ENCODE measurements at places on chromosomes 2 and 18.

DNA sequence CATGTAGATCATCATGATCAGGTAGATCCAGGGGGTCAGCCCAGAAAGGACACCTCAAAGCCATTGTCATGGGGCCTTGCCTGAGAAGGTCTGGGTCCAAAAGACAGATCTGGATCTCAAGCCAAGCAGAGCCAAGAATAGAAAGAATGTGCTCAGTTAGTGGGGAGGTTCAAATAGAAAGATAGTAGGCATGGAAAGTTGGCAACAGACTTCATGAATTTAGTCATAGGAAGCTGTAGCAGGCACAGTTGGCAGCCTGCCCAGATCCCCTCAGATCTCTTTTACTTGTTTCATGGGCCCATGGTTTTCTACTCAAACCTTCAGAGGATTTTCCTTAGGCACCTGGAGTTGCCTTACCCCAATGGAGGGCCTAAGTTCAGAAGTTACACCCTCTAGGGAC, 767.0 kb downstream of the SLC4A3 start:
- DNase-seq, result no peak

DNA sequence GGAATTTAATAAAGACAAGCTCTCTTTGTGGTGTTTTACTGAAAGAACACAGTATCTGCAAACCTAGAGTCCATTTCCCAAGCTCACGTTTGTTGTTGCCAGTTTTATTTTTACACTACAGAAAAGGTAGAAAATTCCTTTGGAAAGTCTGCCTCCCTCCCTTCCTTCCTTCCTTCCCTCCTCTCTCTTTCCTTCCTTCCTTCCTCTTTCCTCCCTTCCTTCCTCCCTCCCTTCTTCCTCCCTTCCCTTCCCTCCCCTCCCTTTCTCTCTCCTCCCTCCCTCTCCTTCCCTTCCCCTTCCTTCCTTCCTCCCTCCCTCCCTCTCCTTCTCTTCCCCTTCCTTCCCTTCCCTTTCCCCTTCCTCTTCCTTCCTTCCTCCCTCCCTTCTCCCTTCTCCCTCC, 136.3 kb upstream of the REV1 start:
- no peak for DNase-seq

DNA sequence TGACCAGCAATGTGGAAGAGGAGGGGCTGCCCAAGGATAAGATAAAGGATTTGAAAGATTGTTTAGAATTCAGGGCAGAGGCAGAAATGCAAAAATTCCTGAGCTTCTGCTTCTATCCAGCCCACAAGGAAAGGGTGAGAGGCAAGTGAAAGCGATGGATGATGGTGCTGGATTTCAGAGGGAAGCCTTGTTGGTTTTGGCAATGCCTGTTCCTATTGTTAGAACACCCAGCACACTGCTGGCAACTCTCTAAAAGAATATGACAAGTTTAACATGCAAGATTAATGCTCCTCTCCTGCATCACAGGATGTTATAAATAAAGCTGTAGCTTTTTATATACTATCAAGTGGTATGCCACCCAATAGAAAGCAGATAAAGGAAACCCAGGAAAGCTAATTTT, 92.6 kb downstream of the ZNF385B start:
- DNase-seq, result no peak

- no peak for DNase-seq
Observed at GRCh38 chr2:219441451-219442255, 7.0 kb downstream of the SPEG start.

GRCh38 chr2:132937629-132938028, 267.6 kb upstream of the LYPD1 start:
- no peak for DNase-seq

DNA sequence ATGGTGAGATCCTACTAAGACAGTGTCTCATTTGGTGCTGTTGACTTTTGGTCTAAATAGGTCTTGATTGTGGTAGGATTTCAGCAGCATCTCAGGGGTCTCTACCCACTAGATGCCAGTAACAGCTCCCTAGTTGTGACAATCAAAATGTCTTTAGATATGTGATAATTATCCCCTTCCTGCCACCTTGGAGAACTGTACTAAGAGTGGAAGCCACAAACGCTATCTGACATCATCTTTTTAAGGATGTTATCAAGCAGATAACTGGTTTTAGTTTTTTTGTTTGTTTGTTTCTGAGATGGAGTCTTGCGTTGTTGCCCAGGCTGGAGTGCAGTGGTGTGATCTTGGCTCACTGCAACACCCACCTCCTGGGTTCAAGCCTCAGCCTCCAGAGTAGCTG, 3.1 kb downstream of the MGAT5 start:
- no peak for DNase-seq

- DNase-seq, result no peak
Observed at GRCh38 chr18:45139478-45139877, 458.8 kb downstream of the SETBP1 start.

GRCh38 chr2:109453371-109453995, 160.3 kb downstream of the SEPTIN10 start:
- no peak for DNase-seq

GRCh38 chr2:198219292-198219691, 414.9 kb downstream of the PLCL1 start:
- DNase-seq, result no peak

- no peak for DNase-seq
Observed at GRCh38 chr18:64103986-64104385, 44.9 kb downstream of the LINC00305 start.

DNA sequence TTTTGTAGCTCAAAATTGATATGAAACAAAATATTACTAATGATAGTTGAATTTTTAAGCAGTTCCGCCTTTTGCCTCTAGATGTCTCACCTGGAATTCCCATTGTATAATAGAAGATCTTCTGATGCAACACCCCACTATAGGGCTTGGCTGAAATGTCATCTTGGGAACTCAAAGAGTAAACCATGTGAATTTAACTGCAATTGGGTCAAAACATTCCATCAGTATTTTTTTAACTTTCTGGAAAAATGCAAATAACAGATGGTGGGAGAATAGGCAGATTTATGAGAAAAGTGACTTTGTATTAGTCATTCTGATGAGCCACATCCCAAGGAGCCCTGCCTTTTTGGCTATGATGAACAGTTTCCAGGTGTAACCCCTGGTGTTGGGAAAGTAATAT, 489.9 kb downstream of the NYAP2 start:
- DNase-seq, result no peak

DNA sequence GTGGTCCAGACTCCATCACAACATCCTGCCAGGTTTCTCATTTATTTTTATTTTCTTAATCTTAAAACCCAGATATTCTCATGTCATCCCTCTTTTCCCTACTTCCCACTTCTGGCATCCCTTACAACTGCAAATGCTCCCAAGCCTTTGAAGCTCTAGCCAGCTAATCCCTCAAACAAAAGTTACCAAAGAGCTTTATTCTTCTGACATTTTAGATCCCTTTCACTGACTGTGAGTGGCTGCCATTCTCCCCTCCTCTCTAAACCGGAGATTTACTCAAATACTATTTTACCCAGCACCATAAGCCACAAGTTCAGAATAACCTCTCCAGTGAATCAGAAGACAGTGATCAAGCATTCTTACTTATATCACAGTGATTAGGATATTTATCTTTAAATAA, 569.0 kb upstream of the SYT4 start:
- DNase-seq, result no peak

- DNase-seq, result no peak
Observed at GRCh38 chr2:208722731-208723130, 316.1 kb downstream of the PTH2R start.

GRCh38 chr2:120134263-120134662, 88.9 kb downstream of the TMEM185B start:
- no peak for DNase-seq

DNA sequence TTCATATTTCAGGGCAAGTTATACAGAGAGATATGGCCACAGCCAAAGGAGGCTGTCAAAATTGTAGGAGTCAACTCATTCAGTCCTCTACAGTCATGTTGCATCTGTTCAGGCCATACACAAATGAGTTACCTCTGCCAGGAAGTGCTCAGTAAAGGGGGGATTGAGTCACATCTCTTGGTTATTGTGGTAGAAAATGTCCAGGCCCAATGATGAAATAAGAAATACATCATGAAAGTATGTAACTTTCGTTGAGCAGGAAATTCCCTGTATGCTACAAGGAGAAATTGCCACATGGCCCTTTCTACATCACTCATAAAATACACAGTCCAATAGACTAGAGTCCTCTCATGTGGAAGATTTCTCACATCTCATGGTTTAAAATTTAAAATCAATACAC, 103.9 kb upstream of the COL3A1 start:
- no peak for DNase-seq

- DNase-seq, result no peak
Observed at GRCh38 chr18:68837665-68838451, 40.0 kb downstream of the CCDC102B start.

- DNase-seq, result no peak
Observed at GRCh38 chr2:8644605-8645175, 37.2 kb upstream of the ID2 start.

DNA sequence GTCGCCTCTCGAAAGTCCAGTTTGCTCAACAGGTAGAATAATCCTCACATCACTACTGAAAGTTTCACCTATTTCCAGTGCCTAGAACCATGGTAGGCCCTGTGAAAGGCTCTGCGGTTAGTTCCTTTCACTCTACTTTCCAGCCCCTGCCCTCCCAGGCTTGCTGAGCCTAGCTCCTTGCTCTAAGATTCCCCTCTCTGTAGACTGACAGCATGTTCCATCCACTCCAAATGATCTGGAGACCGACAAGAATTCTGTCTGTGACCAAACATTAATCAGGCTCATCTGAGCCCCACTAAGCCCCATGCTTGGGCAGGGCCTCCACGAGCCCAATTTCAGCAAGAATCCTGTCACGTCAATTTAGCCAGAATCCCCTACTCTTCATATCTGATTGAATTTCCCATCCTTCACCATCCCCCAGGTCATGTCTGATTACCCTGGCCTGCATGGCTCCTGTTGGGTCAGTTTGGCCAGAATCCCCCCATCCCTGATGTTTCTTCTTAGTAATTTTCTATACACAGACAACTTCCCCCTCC, 307.0 kb downstream of the ALK start:
- no peak for DNase-seq

DNA sequence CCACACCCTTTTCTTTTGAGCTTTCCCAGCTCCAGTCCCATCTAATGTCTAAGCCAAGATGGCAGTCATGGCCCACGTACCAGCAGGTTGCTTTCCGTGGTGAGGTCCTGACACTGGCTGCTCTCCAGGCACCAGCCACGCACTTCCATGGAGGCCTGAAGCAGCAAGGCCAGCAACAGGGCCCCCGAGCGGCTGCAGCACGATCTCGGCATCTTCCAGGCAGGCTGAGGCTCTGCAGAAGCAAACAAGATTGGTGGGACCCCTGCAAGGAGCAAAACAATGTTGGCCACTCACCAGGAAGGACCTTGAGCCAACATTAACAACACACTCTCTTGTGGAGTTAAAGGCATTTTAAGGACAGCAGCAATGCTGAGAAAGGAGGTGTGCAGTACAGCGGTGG, 3.8 kb downstream of the POMC start:
- no peak for DNase-seq

DNA sequence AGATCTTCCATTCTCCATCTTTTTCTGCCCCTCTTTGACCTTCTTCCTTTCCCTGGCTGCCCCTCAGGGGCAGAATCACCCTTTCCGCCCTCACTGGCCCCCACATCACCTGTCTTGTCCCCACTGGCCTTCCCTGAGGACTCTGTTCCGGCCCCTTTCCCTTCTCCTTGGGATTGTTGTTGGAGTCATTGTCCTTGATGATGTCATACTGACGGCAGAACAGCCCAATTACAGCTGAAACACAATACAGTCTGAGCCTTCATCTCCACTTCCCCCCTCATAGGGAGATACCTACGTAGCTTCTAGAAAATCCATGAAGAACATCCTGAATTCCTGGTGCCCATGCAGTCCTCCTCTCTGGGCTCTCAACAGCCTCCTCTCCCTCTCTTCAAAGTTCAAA, 2.4 kb downstream of the FNDC4 start:
- no peak for DNase-seq

- no peak for DNase-seq
Observed at GRCh38 chr2:102929721-102930120, 167.9 kb downstream of the TMEM182 start.

- no peak for DNase-seq
Observed at GRCh38 chr2:73892631-73893329, at the start of gene ACTG2. Gene ACTG2, plus strand, starts transcription at chr2:73893008. Its CDS starts 8,304 bp downstream, at chr2:73901312.

- no peak for DNase-seq
Observed at GRCh38 chr18:32287249-32287648, 97.4 kb downstream of the MEP1B start.

GRCh38 chr2:156908825-156909224, 348.7 kb upstream of the GALNT5 start:
- DNase-seq, result no peak

- no peak for DNase-seq
Observed at GRCh38 chr18:75204269-75204731, 4.6 kb downstream of the PTGR3 start.

- DNase-seq, result no peak
Observed at GRCh38 chr2:120780402-120780801, 44.7 kb downstream of the GLI2 start.

- no peak for DNase-seq
Observed at GRCh38 chr2:9001229-9001628, 2.3 kb downstream of the MBOAT2 start.

DNA sequence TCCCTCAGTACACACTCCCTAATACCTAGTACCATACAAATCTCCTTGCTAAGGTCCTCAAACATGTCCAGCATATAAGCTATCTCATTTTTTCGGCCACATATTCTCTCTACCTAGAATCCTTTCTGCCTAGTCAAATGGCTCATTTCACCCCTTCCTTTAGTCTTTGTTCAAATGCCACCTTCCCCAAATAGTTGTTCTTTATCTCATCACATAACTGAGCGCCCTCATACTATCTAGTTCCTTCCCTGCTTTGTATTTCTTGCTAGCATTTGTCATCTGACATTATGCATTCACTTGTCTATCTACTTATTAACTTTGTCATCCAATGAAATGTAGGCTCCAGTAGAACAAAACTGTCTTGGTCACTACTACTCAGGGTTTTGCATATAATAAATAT, 35.5 kb downstream of the RPRD1A start:
- DNase-seq, result no peak

GRCh38 chr18:43276491-43276890, 799 bp downstream of the SYT4 start:
- DNase-seq, result no peak

- no peak for DNase-seq
Observed at GRCh38 chr18:31719363-31720006, 35.1 kb upstream of the B4GALT6 start.

- DNase-seq, result no peak
Observed at GRCh38 chr18:79486356-79487182, 90.8 kb downstream of the NFATC1 start.
